WTC11 (cell line): ENCODE measurements at places on chromosomes 1 and 21.
A peak's percentile ranks its signal among the peaks of the same experiment; 100 is the strongest.

- DNase-seq: no peak
Measured at GRCh38 chr1:3034728-3035562, 13.7 kb downstream of the ACTRT2 start.

DNA sequence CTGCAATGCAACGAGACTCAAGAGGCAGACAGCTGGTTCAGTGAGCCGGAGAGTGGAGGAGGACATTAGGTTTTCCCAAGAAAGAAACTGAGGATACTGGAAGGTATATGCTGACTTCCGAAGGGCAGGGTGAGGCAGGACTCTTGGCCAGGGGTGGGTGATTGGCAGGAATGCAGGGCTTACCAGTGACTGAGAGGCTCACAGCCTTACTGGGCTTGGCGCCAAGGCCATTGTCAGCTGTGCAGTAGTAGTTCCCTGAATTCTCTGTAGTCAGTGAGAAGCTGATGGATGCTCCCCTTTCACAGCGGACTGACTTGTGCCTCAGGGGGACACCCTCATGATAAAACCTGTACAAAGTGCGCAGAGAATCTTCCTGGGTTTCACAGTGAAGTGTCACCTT lies 9.6 kb downstream of the FCRL5 start:
- DNase-seq: no peak

- peak; percentile 76 for DNase-seq
Measured at GRCh38 chr1:37035796-37036666, 1.7 kb upstream of the GRIK3 start.

DNA sequence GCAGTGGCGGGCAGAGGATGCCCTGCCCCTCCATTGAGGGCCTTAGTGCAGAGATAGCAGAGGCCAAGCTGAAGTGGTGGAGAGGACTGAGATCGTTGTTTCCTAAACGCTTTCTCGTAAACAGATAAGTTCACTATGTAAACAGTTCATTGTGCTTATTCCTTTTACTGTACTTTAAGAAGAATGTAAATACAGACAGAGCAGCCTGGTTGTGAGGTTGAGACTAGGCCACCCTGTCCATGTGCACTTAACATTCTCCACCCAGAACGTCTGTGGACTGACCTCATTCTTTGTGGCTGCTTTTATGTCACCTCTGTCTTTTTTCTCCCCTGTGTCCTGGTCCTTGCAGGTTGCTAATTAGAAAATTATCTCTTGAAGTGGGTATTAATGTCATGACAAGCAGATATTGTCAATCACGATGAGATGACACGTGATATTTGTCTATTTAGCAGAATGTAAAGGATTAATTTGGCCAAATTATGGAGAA lies 8.5 kb downstream of the CENPS start:
- DNase-seq: no peak

DNA sequence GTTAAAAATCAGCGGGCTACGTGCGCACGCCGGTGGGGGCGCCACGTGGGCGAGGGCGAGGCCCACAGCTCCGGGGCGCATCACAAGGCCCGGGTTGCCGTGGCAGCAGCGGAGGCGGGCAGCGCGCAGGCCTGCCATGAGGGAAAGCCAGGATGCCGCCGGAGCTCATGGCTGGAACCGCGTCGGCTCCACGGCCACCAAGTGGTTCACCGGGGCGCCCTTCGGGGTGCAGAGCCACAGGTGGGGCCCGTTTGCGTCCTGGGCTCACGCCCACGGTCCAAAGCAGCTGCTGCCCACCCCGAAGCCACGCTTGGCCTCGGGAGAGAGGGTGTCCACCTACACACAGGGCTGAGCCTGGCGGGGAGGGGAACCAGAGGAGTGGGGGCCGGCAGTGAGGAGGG lies 4.9 kb upstream of the TTC22 start:
- DNase-seq: no peak

- no peak for DNase-seq
Measured at GRCh38 chr1:209755926-209756614, at the start of gene TRAF3IP3. TSS of gene TRAF3IP3 (plus strand) at chr1:209756053. CDS start at chr1:209760040, 3,987 bp downstream.

GRCh38 chr1:1371746-1372711 lies 3.0 kb downstream of the AURKAIP1 start:
- peak; percentile 92 for DNase-seq
